ENCODE measurements at places on chromosomes 3 and 15. TPM values are rescaled to one million over a fixed set of nuclear protein-coding genes. Genes with fewer than 3 reads are reported as not detected.

DNA sequence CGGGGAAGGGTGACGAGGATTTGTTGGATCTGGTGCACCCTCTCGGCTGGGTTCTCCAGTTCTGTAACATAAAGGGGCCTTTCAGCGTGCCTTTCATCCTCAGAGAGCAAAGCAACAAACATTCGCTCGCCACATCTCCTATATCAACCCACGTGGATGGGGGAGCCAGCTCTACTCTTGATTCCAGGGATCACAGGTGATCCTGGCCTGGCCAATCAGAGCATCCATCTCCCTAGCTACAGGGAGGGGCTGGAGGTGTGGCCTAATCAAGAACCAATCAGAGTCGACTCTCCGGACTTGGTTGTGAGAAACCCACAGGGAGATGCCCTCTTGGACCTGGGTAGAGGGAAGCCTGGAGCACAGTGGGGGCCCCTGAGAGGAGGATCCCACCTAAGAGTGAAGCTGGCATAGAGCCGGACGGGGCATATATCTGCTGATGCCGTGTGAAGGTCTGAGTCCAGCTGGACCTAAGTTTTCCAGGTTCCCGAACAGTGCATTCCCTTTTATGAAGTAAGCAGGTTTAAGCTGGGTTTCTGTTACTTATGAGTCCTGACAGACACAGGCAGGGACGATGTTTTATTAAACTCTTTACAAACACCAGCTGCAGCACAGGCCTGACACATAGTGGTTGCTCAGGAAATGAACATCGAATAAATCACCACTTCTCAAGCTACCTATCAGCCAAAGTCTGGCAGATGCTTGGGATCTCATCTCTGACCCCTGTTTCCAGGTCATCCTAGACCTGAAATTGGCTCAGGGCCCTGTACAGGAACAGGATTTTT lies 50.7 kb upstream of the RAD18 start:
- DNase-seq, result no peak

DNA sequence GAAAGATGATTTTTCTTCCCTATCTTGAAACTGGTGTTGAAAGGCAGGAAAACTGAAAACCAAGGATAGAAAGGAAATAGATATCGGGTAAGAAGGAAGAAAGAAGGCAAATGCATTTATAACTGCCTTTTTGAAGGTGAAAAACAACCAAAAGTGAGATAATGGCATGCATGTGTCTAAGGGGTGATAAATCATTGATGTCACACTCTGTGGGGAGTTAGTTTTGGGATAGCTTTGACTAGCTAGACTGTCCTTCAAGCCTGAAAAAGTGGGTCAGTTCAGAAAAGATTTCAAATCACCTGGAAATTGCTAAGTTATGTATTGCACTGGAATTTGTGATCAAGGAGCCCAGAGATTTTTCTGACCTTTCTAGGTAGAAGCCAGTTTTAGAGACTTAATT lies 142.2 kb upstream of the UMPS start:
- no peak for DNase-seq

DNA sequence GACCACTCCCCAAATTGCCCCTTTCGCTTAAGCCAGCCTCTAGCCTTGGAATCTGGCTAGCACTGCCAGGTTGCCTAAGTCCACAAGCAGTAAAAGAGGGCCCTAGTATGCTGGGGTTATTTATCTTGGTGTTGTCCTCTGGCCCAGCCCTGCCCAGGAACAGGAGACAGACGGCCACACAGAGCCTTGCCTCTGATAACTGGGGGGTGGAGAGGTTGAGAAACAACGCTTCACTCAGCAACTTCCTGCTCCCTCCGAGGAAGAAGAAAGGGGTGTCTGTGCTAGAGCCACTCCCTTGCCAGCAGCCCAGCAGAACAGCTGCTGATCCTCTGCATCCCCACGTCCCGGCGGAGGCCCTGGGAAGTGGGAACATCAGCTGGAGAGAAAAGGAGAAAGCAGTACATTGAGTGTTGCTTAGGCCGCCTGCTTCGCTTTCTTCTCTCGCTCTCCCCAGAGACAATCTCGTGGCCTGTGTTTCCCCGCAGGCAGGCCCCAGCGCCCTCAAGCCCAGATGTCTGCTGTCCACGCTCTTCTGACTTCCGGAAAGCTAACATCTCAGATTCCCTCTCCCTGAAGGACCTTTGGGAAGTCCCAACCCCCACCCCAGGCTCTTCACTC lies 22.6 kb upstream of the C3orf70 start:
- DNase-seq, result peak; percentile 30

DNA sequence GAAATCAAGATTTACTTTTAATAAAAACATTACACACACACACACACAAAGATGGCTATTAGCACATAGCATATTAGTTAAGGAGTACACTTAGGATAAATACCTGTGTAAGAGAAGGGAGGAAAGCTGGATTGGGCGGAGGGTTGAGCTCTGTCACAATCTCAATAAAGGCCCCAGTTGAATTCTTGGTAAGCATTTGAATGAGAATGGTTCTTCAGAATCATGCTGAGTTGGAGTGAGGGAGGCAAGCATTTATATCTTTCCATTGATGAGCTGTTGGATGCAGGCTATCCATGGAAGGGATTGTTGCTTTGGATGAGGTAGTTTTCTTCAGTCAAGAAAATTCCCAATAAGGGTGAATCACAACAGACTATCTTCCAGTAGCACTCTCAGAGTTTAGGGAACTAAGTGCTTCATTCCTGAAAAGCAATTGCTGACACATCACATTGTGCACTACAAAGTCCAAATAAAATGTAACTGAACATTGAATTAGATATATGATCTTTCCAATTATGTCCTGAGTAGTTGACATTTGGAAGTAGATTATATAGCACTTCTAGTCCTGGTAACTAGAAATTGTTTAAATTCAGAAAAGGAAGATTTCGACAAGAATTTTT lies 95.7 kb downstream of the SUCNR1 start:
- peak; percentile 20 for DNase-seq

- no peak for DNase-seq
Measured at GRCh38 chr3:121651684-121652083, 9.0 kb downstream of the HCLS1 start.

DNA sequence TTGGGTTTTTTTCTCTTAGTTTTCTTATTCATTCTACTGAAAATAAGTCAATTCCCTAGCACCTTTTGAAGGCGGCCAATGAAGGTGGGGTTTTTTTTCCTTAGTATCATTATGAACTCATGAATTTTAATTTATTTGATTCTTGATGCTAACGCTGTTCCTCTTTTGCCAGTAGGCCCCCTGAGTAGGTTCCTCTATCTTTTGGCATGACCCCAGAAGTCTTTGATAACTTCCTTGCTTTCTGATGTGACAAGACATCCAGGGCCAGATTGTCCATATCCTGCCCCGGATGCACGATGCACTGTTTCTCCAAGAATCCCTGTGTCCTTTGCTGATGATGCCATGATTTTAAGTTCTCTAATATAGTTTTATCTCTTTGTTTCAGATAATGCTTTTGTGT lies 20.6 kb downstream of the LRRK1 start:
- DNase-seq, result no peak

DNA sequence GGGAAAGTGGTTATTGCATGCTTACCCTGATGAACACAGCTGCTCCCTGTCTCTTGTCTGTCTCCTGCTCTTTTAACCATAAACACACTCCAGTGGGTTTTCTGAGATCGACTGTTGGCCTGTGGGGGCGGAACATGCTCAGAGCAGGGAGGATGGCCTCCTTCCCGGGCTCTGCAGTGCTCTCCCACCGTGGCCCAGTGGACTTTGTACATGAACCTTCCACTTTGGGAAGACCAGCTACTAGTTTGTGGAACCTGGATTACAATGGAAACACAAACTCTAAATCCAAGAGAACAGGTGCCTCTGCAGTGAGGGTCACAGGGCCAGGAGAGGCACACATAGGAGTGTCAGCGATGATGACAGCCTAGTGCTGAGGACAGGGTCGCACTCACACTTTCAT lies 56.5 kb downstream of the KLF13 start:
- no peak for DNase-seq

DNA sequence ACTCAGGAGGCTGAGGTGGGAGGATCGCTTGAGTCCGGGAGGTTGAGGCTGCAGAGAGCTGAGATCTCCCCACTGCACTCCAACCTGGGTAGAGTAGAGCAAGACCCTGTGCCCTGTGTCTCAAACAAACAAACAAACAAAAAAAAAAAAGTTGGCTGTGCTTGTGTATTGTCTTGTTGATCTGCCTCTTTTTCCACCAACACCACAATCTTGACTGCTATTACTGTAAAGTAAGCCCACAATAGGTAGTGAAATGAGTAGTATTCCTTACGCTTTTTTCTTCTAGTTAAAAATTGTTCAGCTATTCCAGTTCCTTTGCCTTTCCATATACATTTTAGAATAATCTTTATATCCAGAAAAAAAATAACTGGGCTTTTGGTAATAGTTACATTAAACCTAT lies 35.5 kb downstream of the PTH1R start:
- no peak for DNase-seq

DNA sequence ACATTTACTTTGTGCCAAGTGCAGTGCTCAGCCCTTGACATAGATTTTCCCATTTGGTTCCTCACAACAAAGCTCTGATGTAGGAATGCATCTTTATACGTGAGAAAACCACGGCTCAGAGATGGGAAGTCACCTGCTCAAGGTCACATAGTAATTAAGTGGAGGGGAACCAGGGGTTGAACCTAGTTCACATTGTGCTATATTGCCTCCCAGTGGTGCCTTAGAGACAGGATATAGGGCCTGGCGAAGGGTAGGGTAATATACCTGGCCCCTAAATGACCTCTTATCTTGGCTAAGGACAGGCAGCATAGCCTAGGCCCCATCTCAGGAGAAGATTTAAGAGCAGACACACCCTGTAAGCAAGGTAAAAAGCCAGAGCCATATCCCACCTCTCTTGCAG lies 71.5 kb downstream of the FOXP1 start:
- DNase-seq, result no peak

DNA sequence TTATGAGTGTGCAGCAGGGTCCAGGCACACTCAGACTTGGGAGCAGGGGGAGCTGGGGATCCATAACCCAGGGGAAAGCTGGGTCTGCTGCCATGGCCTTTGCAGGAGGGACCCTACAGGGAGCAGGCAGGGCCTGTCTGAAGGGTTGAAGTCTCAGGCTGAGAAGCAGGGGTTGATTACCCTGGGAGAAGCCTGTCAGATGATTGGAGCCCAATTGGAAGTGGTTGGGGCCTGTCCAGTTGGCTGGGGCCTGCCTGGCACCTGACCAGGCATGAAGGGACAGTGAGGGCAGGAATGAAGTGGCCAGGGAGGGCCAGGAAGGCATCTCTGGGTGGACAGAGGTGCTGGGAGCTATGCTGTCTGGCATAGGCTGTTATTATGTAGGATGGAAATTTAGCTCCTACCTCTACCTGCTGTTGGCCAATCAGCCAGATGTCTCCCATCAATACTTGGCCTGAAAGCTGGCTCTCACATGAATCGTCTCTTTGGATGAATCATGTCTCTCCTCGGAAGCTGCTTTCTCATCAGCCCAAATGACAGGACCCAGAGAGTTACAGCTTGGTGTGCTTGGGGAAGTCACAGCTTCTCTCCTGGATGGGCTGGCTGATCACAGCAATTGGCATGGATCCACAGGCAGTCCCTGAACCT lies 27.4 kb upstream of the SLCO2A1 start:
- no peak for DNase-seq

- DNase-seq, result no peak
Measured at GRCh38 chr3:128736601-128737000, 10.6 kb downstream of the RAB7A start.

GRCh38 chr15:35299059-35299735 lies 214.1 kb upstream of the NANOGP8 start:
- DNase-seq, result no peak

GRCh38 chr3:15795651-15796308 lies 2.0 kb downstream of the ANKRD28 start:
- DNase-seq, result no peak

- peak; percentile 64 for DNase-seq
Measured at GRCh38 chr15:64856429-64857145, 14.9 kb downstream of the PLEKHO2 start.

C2CD4B gene
- not detected for total RNA-seq

KBTBD13 gene
- total RNA-seq, result not detected

FYCO1 gene
- total RNA-seq, result 11.4 TPM

TMCO5A gene
- not detected for total RNA-seq

P3H2 gene
- total RNA-seq, result 9.0 TPM

TRH gene
- total RNA-seq, result 0.19 TPM

NEO1 gene
- 85.2 TPM for total RNA-seq

IL17RB gene
- total RNA-seq, result 5.5 TPM

ADCY5 gene
- total RNA-seq, result 1.0 TPM

All from neural progenitor cell (in vitro differentiated cells).